ENCODE measurements at places on chromosomes 4 and X.

DNA sequence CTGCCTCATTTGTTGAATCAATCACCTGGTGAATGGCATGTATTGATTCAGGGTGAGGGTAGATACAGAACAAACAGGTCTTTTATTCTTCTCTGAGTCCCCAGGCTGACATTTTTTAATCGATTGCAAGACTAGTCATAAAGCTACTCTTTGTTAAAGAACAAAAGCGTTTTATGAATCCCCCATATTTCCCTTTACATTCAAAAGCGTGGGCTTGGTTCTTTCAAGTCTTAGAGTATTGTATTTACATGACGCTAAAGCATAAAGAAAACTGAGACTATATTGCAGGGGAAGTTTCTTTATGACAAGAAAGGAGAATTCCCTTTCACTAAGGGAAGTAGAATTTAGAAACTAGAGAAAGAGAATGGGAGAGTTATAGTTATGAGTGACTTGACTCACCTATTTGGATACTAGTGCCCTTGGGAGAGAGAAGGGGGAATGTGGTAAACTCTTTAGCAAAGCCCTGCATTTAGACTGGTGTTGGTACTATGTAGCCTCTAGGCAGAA, 69.3 kb upstream of the PDE5A start:
- DNase-seq = no peak

GRCh38 chr4:186918466-186918865, 194.8 kb upstream of the FAT1 start:
- no peak for DNase-seq

DNA sequence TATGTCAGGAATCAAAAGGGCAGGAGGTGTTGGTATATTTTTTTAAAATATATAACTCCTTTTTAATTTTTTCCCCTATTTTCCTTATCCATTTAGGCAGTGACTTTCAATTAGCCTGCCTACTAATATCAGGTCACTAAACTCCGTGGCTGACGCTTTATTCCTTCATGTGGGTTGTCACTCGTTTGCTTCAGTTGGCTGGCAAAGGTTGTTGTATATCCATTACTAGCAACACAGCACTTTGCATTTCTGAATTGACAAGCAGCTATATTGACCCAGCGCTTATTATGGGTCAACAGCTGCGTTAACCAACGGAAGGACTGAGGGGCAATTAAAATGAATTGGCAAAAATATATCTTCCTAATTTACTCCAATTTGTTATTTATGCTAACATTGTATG, 87.7 kb downstream of the ARX start:
- DNase-seq = no peak

DNA sequence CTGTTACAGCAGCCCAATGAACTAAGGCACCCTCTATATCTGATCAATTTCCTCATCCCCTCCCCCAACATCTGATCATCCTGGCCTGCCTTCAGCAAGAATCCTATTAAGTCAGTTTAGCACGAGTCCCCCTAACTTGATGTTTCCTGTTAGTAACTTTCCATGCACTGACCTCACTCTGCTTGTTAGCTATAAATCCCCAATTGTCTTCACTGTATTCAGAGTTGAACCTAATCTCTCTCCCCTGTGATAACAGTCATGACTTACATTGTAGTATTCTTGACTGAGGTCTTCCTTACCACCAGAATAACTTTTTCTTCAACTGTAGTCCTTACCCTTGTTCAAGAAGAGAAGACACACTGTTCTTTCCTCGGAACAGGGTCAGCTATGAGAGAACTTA, 8.5 kb downstream of the ANXA5 start:
- no peak for DNase-seq

- DNase-seq = no peak
These were observed 44.5 kb upstream of the TBC1D9 start for GRCh38 chr4:140800666-140801065.

DNA sequence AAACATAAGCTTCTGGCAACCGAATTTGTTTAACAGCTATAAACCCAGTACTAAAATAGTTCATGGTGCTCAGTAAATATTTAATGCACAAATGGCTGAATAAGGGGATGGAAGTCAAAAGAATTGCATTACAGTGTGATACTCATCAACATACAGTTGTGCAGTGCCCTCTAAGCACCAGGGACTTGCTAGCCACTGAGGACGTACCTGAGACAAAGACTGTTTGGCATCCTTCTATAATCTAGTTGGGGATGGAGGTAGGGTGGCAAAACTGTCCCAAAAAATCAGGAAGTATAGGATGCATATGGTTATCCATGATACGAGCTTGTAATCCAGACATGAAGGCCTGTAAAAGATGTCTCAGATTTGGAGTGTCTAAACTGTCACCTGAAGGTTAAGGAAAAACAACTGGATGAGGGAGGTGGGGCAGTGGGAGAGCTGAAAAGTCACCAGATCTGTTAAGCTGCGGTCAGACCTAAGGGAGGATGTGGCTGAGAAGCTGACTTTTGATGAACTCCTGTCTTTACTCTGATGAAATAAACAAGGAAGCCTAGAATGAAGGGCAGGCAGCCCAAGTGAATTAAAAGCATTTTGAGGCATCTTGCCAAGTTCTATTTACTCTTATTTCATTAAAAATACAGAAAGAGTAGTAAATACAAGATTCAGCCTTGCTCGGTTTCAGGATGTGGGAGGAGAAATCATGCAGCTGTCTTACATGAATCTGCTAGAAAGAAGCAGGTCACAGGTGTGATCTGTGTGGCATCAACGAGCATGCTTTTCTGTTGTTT, 12.0 kb upstream of the CD38 start:
- no peak for DNase-seq

- no peak for DNase-seq
These were observed 85.1 kb upstream of the EFNB1 start for GRCh38 chrX:68743754-68744153.

DNA sequence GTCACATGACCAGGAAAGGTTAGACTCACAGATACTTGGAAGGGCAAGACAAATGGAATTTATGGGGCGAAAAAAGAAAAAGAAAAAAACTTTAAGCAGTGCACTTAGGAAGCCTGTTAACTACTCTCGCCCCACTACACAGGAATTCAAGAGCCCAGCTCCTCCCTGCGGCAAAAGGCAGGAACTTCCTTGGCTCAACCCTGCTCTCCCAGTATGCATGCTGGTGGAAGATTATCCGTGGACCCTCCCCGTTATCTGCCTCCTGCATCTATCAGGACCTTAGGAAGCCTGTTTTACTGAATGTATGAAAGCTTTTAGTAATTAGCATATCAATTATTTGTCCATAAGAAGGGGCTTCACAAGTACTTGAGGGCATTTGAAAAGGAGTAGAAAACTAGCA, 40.1 kb upstream of the RPA4 start:
- DNase-seq = no peak

DNA sequence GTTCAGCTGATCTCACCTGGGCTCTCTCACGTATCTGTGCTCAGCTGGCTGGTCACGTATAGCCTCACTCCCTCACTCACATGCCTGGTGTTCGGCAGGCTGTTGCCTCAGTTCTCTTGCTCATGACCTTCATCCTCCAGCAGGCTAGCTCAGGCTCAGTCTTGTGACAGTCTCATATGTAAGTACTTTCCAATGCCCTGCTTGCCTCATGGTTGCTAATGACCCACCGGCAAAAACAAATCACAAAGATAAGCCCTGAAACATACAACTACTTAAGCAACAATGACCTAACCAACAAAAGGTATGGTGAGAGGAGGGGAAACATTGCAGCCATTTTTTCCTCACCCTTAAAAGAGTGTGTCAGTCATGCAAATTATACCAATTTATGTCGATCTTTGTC, 25.0 kb downstream of the MEPE start:
- DNase-seq = no peak

All from G401 (cell line).